Stimulated activated CD4-positive, alpha-beta T cell treated with anti-CD3 and anti-CD28 coated beads, Interleukin-4, amount 100 ng/mL, for 4 hours (primary cell): ENCODE measurements at places on chromosomes 16 and 17.
A peak's percentile ranks its signal among the peaks of the same experiment; 100 is the strongest.

DNA sequence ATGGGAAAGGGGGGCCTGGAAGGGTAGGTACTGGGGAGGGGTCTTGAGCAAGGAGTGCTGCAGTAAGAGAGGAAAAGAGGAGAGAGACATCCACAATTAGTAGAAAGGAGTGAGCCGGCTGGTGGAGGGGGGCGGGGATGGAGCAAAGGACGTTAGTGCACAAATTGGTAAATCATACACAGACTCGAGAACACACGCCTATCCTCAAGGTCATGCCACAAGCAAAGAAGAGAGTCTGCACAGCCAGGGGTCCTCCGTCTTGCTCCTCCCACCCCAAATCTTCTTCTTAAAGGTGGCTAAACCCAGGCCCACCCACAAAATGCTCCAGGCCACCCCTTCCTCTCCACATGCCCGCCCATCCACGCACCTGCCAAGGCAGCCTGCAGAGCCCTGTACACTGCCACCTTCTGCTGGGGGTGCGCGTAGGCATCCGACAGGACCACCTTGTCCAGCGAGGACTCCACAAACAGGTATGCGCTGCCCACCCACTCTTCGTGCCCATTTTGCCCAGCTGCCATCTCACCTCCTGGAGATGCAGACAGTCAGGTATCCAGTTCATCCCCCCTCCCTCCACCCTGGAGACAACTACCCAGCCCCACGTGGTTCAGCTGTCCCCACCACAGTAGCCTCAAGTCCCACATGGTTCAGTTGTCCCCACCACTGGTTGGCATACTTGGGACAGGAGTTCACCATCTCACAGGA is 3.4 kb downstream of the TRADD start:
- DNase-seq: no peak

DNA sequence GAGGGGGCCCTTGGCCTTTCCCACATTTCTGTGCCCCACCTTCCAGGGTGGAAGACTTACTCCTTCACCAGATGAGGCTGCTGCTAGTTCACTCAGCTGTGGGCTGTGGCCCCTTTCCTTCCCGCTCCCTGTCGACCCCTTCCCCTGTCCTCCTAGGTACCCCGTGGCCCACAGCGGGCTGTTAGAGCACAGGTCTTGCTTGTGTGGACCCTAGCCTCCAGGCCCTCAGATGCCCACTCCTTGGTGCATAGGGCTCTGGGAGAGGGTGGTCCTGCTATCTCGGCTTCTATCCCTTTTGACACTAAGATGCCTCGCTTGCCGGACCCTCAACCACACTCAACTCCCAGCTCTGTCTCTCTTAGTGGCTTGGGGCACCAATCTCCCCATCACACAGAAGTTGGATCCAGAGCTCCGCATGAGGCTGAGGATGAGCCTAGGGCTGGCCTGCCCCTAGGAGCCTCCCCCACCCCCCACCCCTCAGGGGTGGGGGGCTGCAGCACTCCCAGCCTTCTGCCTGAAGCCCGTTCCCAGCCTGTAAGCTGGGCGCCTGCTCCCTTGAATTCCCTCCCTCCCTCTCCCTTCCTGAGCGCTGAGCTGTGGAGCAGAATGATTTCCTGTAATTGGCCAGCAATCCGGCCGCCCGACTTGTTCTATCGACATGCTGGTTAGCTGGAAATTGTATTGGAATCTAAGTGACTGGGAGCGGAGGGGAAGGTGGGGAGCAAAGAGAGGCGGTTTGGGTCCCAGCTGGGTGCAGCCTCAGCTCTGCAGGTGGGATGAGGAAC is 30.9 kb downstream of the DCAKD start:
- no peak for DNase-seq

DNA sequence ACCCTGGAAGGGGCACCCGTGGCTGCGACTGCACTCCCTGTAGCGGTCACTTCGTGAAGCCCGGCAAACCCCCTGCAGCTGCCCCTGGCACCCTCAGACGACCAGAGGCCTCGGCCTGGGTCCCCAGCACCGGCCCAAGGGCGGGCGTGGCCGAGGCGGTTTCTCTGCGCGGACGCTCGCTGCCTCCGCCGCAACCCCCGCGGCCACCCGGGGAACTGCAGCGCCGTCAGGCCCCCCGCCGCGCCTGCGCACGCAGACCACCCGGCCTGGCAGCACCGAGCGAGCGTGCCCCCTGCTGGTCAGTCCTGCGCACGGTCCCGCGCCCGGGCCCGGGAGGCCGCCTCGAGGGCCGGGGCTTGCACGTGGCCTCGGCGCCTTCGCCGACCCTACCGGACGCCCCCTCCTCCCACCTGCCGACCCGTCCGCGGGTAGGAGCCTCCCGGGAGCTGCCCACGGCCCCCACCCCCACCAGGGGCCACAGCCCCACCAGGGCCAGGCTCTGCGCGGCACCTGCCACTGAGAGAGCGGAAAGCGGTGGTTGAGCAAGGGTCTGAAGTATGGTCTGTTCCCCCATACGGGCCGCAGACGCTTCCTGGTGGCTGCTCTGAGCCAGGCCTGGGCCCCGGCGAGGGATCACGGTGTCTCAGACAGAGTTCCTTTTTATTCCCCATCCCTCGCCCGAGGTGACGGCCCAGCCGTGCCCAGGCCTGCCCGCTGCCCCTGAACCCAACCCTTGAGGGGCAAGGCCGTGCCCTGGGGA is 11.5 kb upstream of the HS3ST6 start:
- peak; percentile 96 for DNase-seq

- no peak for DNase-seq
Measured at GRCh38 chr16:81514041-81514559, 69.5 kb downstream of the CMIP start.

- no peak for DNase-seq
Measured at GRCh38 chr16:85162478-85163277, 50.4 kb upstream of the CIBAR2 start.

- no peak for DNase-seq
Measured at GRCh38 chr17:76561332-76561731, 21.5 kb downstream of the PRCD start.

DNA sequence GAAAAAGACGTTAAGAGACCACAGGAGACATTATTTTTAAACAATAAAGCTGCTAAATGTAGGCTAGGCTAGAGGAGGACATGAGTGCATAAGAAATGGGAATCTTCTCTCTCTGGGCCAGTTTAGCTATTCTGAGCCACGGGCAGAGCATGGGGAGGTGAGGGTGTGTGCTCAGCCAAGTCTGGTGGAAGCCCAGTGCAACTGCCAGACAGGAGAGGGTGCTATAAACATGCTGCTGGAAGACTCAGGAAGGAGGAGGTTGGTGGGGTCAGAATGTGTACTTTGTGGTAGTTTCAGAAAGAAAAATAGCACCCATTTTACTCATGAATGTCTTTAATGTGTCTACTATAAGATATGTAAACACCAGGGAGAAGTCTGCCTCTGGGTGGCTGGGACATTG is 5.9 kb upstream of the SDK2 start:
- no peak for DNase-seq

GRCh38 chr16:23962001-23962400 is 126.2 kb downstream of the PRKCB start:
- peak; percentile 48 for DNase-seq

DNA sequence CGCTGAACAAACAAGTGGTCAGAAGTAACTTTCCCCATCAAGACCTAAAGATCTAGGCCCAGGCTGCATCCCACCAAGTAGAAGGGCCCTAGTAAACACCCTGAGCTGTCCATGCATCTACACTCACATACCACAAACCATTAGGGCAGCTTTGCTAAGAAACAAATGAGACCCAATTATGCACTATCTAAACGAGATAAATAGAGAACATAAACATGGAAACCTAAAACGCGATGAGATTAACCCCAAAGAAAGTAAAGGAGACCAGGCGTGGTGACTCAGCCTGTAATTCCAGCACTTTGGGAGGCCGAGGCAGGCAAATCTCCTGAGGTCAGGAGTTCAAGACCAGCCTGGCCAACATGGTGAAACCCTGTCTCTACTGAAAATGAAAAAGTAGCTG is 5.8 kb downstream of the TXNDC11 start:
- no peak for DNase-seq

- DNase-seq: no peak
Measured at GRCh38 chr16:13977177-13977576, 57.2 kb downstream of the ERCC4 start.

GRCh38 chr16:66741169-66741900 is 10.1 kb downstream of the DYNC1LI2 start:
- no peak for DNase-seq

DNA sequence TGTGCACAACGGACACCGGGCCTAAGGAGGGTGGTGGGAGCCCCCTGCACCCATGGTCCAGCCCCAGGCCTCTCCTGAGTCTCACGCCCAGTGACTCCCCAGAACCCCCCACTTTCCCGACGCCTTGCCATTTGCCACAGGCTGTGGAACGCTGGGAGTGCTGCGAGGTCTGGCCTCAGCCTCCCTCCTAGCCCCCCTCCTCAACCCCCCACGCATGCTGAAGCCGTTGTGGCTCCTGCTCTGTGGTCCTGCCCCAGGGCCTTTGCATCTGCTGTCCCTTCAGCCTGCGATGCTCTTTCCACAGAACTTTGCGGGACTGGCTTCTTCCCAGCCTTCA is 226.0 kb upstream of the GSE1 start:
- DNase-seq: no peak

DNA sequence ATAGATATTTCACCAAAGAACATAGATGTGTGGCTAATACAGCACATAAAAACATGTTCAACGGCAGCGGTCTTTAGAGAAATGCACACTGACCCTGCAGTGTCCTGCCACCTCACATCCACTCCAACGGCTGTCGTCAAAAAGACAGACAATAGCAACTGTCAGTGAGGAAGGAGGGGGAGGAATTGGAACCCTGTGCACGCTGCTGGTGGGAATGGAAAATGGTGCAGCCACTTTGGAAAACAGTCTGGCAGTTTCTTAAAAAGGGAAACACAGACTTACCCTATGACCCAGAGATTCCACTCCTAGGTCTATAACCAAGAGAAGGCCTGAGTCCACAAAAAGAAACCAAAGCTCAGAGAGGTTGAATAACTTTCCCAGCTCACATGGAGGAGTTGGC is 7.7 kb downstream of the CEP295NL start:
- no peak for DNase-seq
